ENCODE measurements at places on chromosomes 5 and 9.

GRCh38 chr5:140575309-140575708, 10.7 kb downstream of the SLC35A4 start:
- no peak for DNase-seq

GRCh38 chr9:127967151-127967809, 13.5 kb downstream of the EEIG1 start:
- no peak for DNase-seq

GRCh38 chr9:78781681-78782080, 484.8 kb downstream of the PSAT1 start:
- DNase-seq: no peak

GRCh38 chr9:38682713-38683112, 37.2 kb downstream of the FAM240B start:
- no peak for DNase-seq

- no peak for DNase-seq
Measured at GRCh38 chr5:141863569-141864178, 14.5 kb downstream of the PCDH1 start.

- DNase-seq: no peak
Measured at GRCh38 chr9:84139296-84140070, 158.9 kb downstream of the RMI1 start.

GRCh38 chr5:72210888-72211678, 103.8 kb downstream of the MAP1B start:
- DNase-seq: no peak

GRCh38 chr5:73630765-73631164, 4.8 kb downstream of the ARHGEF28 start:
- DNase-seq: no peak

GRCh38 chr5:87746891-87747377, 334.2 kb upstream of the CCNH start:
- no peak for DNase-seq

DNA sequence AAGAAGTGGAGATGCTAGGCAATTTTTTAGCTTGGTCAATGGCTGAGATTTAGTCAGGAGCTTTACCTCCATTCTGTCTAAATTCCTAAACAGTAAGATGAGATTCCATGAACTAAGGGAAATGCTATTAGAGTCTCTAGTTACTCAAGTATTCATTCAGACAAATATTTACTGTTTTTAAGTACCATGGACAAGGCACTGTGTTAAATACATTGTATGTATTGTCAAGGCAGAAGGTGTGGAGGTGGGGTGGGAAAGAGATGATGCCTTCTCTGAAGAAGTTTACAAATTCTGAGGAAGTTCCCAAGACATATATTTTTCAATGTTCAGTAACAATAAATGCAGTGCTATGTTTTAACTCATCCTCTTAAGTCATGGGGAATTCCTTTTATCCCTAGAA, 459.9 kb upstream of the NMUR2 start:
- DNase-seq: no peak

GRCh38 chr9:117821954-117822353, 117.8 kb downstream of the TLR4 start:
- no peak for DNase-seq

DNA sequence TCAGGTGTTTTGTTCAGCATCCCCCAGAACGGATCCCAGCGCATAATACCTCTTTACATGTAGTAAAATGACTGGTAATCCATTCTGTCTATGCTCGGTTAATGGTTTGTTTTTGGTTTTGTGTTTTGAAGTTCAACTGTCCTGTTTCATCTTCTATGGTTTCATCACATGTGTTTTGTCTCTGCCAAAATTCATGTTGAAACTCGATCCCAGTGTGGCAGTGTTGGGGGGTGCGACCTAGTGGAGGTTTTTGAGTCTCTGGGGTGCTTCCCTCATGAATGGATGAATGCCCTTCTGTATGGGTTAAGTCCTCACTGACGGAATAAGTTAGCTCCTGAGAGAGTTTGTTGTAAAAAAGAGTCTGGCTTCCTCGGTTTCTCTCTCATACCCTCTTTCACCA, 317.4 kb downstream of the KDM4C start:
- DNase-seq: no peak

- no peak for DNase-seq
Measured at GRCh38 chr5:55714339-55714738, 2.2 kb upstream of the SLC38A9 start.

GRCh38 chr5:80568251-80568650, 1.8 kb downstream of the ANKRD34B start:
- no peak for DNase-seq

DNA sequence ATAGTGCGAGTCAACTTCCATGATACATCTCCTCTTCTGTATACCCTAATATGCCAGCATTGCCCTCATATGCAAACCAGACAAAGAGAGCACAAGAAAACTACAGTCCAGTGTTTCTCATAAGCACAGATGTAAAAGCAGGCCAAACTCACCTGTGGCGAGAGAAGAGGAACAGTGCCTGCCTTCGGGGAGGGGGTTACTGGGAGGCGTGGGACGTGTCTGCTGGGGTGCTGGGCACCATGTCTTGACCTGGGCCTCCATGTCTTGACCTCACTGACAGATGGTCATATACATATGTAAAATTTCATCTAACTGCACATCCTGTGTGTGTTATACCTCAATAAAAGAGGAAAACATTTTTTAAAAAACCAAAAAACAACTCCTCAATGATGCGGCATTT, 159.3 kb upstream of the PPP1R26 start:
- DNase-seq: no peak

- no peak for DNase-seq
Measured at GRCh38 chr5:176732306-176732705, 78.1 kb upstream of the UNC5A start.

DNA sequence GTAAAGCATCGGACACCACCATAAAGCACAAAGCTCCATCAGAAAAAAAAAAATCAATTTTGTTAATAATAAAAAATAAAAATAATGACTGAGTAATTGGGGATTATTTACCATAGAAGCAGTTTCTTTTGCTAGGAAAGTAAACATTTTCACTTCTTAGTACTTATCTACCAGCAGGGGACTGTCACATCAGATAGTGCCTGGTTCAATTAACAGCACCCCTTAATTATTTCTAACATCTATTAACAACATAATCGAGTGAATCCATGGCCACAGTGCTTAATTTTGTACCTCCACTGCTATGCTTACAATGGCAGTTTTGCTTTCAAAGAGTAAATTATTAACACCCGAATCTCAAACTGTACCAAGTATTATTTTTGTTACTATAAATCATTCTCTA, 221.7 kb downstream of the SMARCA2 start:
- no peak for DNase-seq

DNA sequence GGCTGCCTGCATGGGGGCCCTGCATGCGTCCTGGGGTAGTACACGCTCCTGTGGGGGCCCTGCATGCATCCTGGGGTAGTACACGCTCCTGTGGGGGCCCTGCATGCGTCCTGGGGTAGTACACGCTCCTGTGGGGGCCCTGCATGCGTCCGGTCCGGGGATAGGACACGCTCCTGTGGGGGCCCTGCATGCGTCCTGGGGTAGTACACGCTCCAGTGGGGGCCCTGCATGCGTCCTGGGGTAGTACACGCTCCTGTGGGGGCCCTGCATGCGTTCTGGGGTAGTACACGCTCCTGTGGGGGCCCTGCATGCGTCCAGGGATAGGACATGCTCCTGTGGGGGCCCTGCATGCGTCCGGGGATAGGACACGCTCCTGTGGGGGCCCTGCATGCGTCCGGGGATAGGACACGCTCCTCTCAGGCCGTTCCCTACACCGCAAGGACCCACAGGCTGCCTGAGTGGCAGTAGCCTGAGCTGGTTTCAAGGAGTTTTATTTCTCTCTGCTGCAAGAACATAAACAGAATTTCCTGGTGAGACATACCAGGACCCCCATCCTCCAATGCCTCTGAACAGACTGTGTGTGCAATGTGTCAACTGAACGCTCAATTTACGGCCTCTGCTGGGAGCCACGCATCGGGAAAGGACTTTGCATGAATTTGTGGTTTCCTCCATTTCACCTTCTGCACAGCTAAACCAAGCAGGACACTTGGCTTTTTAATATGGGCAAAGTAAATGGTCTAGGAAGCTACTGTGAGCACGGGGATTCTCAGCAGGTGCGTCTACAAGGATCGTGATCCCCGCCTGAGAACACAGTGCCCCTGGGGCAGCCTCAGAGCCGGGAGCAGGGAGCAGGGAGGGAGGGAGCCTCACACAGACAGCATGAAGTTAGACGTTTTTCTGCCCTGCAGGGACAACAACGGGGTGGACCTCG, 48.9 kb upstream of the CLPTM1L start:
- DNase-seq: no peak

- no peak for DNase-seq
Measured at GRCh38 chr5:158725297-158725851, 374.3 kb downstream of the EBF1 start.

GRCh38 chr9:136921718-136922117, 22.8 kb downstream of the FBXW5 start:
- no peak for DNase-seq

- no peak for DNase-seq
Measured at GRCh38 chr5:153147891-153148623, 342.4 kb upstream of the GRIA1 start.

GRCh38 chr9:88007291-88007650, 32.9 kb upstream of the CDK20 start:
- DNase-seq: no peak

DNA sequence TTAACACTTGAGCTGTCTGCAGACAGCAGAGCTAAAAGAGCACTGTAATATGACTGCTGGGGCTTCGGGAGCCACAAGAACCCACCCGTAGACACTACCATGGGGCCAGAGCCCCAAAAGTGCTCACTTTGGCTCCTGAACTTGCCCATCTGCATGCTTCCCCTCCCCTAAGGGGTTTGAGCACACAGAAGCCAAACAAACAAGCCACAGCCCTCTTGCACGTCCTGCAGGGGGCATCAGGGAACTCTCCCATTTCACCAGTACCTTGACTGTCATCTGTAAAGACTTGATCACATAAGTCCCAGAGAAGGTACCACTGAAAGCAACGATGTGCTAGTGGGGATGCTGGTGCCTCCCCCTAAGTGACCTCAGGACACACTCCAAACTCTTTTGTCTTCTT, 681.8 kb downstream of the SEMA5A start:
- no peak for DNase-seq

GRCh38 chr5:51821697-51822096, 438.4 kb downstream of the ISL1 start:
- no peak for DNase-seq

GRCh38 chr5:174837919-174838902, 113.8 kb downstream of the MSX2 start:
- no peak for DNase-seq

DNA sequence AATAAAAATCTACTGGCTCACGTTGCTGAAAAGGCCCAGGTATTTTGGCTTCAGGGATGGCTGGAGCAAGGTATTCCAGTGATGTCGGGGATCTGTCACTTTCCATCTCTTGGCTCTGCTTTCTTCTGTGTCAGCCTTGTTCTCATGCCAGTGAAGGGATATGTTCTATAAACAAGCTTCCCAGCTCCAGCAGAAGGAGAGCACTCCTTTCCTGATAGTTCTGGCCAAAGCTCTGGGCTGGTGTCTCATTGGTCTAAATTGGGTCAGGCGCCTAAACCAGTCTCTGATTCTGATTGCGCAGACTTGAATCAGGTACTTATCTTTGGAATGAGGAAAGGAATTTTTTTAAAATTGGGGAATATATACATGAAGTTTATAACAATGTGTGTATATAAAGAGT, 5.1 kb downstream of the SNX30 start:
- no peak for DNase-seq

GRCh38 chr9:127092041-127092608, 30.3 kb downstream of the ANGPTL2 start:
- DNase-seq: no peak

GRCh38 chr5:59008816-59009473, 426.1 kb downstream of the RAB3C start:
- no peak for DNase-seq

DNA sequence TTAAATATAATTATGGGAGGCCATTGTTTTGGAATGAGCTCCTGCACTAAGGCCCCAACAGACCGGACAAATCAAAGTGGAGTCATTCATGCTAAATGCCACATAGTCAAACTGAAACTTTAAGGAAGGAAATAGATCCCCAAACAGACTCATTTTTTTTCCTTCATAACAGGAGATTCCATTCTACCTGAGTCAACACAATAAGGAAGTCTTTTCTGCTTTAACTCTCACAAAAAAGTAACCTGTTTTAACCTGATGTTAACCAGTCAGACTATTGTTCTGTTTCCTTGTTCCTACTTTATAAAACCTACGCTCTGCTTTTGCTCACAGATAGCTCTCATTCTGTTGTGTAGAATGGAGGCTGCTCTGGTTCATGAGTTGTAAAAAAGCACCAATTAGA, 234.9 kb downstream of the YTHDC2 start:
- no peak for DNase-seq

- DNase-seq: no peak
Measured at GRCh38 chr5:27652505-27652904, 614.1 kb upstream of the CDH9 start.

- no peak for DNase-seq
Measured at GRCh38 chr9:80644044-80644443, 1045.3 kb downstream of the TLE1 start.

- no peak for DNase-seq
Measured at GRCh38 chr5:40045429-40045828, 620.6 kb upstream of the DAB2 start.

- DNase-seq: no peak
Measured at GRCh38 chr9:130234340-130235260, 31.0 kb upstream of the HMCN2 start.

Measured in stimulated activated CD4-positive, alpha-beta T cell treated with anti-CD3 and anti-CD28 coated beads, TNF-alpha, amount 100 ng/mL, for 1 hour (primary cell).